ENCODE measurements at places on chromosomes 2 and 18.

- no peak for DNase-seq
These were observed 835.3 kb downstream of the EPHA4 start for GRCh38 chr2:220736778-220737177.

- DNase-seq: no peak
These were observed 500.4 kb downstream of the SLC4A3 start for GRCh38 chr2:220127876-220128275.

- DNase-seq: no peak
These were observed 40.9 kb upstream of the NEB start for GRCh38 chr2:151775057-151775740.

- DNase-seq: no peak
These were observed 40.5 kb downstream of the ALMS1 start for GRCh38 chr2:73426176-73426575.

DNA sequence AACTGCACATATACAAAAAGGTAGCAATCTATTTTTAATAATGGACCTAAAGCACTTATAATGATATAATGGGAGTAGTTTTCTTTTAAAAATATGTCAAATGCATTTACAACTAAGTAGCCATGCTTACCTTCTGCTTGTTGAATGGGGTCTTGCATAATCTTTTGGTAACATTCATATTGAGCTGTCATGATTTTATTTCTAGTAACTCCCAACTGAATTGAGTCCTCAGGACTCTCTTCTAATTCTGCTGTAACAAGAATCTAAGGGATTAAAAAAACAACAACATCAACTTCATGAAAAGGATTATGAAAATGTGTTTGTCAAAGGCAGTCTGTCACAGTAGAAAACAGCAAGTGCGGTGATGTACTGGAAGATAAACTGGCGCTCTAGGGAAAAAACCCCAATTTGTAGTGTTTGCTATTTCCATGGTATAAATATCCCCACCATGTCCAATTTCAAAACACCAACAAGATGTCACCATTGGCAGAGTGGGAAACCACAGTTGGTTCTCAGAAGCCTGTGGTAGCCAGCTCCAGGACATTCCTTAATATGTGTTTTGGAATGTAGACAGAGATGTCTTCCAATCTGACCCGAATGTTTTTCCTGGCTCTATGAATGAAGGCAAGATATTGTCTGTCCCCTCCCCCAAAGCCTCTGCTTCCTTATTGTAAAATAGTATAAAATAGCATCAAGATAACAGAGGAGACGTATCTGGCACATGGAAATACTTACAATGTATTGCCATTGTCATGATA is 64.8 kb downstream of the CALCRL start:
- no peak for DNase-seq

DNA sequence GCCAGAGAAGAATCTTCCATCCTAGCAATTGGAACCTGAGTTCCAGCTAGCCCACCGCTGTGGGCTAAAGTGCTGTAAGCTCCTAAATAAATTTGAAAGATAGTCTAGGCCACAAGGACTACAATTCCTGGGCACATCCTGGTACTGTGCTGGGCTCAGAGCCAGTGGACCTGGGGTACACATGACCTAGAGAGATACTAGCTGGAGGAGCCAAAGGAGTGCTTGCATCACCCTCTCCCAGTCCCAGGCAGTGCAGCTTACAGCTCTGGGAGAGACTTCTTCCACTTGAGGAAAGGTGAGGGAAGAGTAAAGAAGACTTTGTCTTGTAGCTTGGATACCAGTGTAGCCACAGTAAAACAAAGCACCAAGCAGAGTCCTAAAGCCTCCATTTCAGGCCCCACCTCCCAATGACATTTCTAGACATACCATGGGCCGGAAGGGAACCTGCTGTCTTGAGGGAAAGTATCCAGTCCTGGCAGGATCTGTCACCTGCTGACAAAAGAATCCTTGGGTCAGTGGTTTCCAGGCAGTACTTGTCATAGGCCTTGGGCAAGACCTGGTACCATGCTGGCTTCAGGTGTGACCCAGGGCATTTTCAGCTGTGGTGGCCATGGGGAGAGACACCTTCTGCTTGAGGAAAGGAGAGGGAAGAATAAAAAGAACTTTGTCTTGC is 89.5 kb downstream of the TMEM185B start:
- DNase-seq: no peak

GRCh38 chr2:186327251-186327868 is 158.7 kb upstream of the ZC3H15 start:
- DNase-seq: no peak

DNA sequence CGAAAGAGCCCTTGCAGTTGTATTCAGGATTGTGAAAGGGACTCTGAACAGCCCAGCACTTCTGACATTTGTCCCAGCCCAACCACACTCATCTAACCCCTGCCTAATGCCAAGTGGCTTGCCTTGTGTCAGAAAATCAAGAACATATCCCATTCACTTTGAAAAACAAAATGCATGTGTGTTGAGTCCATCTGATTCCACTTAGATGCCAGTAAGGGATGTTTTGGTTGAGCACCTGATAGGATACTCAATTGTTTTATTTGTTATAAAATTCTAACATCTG is 776.8 kb downstream of the BCL11A start:
- no peak for DNase-seq

All from effector CD8-positive, alpha-beta T cell (primary cell).